ENCODE measurements at places on chromosomes 5 and 9.

- no peak for DNase-seq
These were observed 161.2 kb downstream of the C9orf50 start for GRCh38 chr9:129459547-129460322.

GRCh38 chr5:178797546-178798440, 62.0 kb upstream of the ZNF354B start:
- DNase-seq: no peak

DNA sequence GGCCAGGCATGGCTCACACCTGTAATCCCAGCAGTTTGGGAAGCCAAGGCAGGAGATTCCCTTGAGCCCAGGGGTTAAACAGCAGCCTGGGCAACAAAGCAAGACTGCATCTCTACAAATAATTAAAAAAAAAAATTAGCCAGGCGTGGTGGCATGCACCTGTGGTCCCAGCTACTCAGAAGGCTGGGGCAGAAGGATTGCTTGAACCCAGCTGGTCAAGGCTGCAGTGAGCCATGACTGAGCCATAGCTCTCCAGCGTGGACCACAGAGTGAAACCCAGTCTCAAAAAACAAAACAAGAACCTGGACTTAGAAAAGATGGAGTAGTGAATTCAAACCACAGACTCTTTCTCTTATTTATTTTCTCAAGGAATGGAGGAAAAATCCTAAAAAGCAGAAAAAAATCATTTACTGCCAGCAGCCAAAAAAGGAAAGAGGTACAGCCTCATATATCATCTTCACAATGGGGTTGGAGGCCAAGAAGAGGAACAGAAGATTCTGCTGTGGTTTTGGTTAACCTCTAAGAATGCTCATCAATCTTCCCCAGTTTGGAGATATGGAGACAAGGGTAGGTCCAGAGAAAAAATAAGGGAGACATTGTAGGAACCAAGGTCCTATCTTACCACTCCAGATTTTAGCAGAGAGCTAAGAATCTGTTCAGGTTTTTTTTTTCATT, 40.0 kb upstream of the MYO10 start:
- DNase-seq: no peak

GRCh38 chr9:131122158-131122557, 3.2 kb upstream of the NUP214 start:
- DNase-seq: no peak

- DNase-seq: no peak
These were observed 14.8 kb upstream of the QRFP start for GRCh38 chr9:130911254-130912049.

GRCh38 chr5:171419688-171420430, 412 bp downstream of the FGF18 start:
- DNase-seq: no peak

DNA sequence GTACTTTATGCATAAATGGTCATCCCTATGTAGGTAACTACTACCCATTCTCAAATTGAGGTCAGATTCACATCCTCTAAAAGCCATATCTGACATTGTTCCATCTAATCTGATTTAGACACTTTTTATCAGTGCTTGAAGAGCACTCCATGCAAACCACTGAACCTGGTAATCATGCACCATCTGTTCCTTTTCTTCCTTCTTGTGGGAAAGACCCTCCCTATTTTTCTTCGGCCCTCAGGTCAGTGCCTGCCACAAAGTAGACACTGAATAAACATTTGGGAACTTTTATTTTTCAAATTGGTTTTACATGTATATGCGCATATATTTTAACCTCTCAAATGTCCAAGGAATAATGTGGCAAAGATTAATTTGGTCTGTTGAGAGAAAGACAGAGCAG, 26.0 kb upstream of the PDE4D start:
- DNase-seq: no peak

- DNase-seq: no peak
These were observed 21.0 kb downstream of the F2RL2 start for GRCh38 chr5:76602094-76602726.

- no peak for DNase-seq
These were observed 535.8 kb downstream of the SEMA5A start for GRCh38 chr5:9009931-9010651.

GRCh38 chr9:92094655-92095054, 20.6 kb downstream of the SPTLC1 start:
- DNase-seq: no peak

GRCh38 chr9:76561900-76562299, 102.9 kb downstream of the GCNT1 start:
- DNase-seq: no peak

GRCh38 chr9:93830606-93831005, 124.5 kb downstream of the BARX1 start:
- DNase-seq: no peak

- peak; percentile 81 for DNase-seq
These were observed at the start of gene SLC2A6 for GRCh38 chr9:133478851-133479711. Gene SLC2A6, minus strand, starts transcription at chr9:133479099. Its CDS starts 40 bp downstream, at chr9:133479059.

- DNase-seq: no peak
These were observed 20.0 kb upstream of the CREBRF start for GRCh38 chr5:173035904-173036707.

GRCh38 chr5:115920171-115920725, 42.0 kb upstream of the LVRN start:
- no peak for DNase-seq

DNA sequence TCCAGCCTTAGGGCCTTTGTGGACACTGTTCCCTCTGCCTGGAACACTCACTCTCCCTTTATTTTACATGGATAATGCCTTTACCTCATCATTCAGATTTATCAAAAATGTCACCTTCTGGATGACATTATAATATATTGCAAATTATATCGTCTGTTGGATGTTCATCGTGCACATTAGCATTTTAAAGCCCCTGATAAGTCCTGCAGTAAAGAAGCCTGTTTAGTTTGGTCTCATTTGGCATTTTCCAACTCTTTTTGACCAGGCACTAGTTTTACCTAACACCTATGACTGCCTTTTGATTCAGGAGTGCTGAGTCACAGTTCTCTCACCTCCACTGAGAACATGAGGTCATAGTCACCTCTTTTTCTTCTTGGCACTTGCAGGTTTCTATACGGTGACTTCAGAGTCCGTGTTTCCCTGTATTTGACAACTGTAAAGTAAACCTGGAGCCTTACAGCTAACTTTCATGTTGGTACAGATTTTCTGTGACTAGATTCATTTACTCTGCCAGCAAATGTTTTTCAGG, 57.7 kb upstream of the STC2 start:
- DNase-seq: no peak

DNA sequence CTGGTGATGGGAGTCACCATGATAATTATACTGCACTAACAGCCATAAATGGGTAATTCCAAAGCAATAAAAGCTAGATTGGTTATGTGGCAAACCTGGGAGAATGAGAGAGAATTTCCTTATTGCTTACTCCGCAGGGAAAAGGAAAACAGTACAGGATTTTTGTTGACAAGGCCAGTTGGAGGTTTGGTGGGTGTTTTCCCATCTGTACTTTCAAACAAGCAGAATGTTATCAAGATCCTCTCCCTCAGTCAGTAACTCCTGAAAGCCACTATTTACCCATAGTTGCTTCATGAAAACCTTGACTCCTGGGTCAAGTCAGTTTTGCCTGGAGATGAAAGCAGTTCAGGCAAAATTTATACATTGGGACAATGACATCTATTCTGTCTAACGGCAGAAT, 26.4 kb downstream of the IL9 start:
- no peak for DNase-seq

DNA sequence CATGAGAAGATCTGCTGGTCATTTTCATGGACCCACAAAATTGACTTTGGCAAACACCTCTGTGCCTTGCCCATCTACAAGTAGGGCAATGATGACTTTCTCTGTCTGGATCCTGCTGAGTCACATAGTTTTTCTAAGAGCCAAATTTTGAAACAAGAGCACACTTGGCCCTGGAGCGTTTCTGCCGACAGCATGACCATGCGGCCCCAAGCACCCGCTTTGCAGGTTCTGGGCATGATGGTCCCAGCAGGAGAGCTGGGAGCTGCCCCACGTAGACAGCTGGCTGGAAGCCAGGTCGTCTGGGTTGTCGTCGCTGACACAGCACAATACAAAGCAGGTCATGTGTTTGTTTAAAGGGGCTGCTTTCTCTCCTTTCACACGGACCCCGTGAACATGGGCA, 159.8 kb downstream of the SYK start:
- no peak for DNase-seq

GRCh38 chr9:6198251-6198650, 17.4 kb upstream of the IL33 start:
- DNase-seq: no peak

GRCh38 chr9:93810028-93810971, 144.9 kb downstream of the BARX1 start:
- DNase-seq: no peak

GRCh38 chr5:11459716-11460115, 444.5 kb downstream of the CTNND2 start:
- DNase-seq: no peak

DNA sequence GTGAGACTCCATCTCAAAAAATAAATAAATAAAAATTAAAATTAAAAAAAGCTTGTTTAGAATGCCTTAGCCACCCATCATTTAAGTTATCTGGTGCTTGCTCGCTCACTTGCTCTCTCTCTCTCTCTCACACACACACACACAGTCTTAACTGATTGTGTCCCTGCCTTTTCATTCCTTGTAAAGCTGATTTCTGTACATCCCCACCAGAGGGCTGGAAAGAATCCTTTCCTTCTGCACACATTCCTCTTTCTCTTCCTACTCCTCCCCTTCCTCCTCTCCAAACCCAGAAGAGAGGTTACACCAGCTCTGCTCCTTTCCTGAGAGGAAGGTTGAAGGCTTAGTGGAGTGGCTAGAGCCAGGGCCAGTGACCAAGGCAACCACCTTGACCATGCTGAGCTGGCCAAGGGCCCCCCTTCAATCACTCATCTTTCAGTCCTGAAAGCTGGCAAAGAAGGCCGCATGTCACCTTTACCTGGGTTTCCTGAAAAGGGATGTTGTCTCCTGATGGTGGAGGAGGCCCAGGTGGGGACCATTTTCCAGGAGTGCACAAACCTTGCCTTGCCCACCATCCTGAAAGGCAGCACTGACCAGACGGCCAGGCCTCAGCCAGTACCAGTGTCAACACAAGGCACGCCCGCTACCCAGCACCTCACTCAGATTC, 25.6 kb downstream of the STK10 start:
- no peak for DNase-seq

DNA sequence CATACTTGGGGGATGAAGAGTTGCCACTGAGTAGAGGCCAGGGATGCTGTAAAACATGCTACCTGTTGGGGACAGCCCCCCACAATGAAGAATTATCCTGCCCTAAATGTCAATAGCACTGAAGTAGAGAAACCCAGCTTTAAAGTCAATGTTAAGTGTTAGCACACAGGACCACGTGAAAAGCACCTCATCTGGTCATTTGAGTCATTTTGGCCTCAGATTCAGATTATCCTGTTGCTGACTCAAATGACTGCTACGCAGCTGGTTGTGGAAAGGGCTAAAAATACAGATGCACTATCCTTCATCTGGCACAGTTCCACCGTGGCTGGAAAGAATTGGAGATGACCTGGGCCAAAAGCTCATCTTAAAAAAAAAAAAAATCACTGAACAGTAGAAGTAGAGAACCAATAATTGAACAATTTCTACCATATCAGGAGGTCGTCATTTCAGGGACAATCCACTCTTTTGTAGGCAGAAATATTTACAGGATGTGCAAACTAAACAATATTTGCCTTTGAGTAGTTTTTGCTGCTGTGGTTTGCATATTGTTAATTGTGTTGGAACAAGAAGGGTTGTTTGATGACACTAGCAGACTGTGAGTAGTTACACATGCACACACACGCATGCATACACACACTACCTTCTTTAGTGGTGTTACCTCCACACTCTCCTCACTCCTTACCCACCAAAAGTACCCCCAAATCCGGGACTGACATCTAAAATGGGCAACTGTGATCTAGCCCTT, 195.3 kb upstream of the KLF9 start:
- no peak for DNase-seq

DNA sequence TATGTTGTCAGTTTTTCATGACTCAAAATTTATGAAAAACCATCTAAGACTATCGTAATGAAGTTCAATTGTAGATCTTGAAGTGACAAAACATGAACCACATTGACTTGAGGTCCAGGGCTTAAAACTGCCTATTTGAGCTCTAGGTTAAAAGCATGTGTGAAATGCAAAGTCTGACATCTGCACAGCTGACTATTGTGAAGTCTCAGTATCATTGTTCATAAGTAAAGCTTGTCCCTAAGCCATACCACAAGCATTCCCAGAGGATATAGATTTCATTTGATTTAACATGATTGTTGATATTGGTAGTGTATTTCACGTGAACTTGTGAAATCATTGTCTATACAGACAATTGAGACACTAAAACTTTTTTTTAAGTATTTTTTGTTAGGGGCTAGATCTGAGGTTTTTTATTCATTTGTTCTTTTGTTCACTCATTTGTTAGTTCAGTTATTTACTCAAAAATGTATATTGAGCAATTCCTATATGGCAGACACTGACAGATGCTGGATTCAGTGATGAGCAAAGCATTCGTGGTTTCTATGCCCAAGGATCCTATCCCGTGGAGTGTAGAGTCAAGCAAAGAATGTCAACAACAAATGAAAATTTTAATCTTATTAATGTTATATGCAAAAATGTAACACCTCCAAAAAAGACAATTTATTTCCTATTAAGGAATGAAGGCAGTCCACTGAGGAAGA, 485.2 kb downstream of the RAB3C start:
- DNase-seq: no peak

DNA sequence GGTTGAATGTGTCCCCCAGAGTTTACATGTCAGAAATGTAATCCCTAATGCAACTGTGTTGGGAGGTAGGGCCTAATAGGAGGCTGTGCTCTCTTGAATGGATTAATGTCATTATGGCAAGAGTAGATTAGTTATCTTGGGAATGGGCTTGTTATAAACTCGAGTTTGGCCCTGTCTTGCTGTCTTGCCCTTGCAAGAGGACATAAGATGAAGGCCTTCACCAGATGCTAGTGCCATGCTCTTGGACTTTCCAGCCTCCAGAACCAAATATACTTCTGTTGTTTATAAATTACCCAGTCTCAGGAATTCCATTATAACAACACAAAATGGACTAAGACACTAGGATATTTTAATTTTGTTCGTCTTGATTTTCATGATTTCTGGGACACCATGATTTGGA, 5.4 kb downstream of the PIK3R1 start:
- DNase-seq: no peak

DNA sequence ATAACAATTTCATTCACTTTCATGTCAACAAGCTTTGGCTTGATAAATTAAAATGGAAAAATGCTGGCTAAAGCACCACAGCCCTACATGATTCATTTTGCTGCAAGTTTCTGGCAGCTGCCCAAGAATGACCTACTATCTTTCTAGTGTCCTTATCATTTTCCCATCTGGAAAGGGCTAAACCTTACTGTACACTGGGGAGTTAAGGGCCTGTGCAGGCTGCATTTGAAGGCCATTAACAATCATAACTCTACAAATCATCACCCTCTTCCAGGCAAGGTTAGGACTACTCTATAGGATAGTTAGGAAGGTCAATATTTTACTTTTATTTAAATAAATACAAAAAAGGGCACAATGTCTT, 579.7 kb upstream of the ZNF608 start:
- DNase-seq: no peak

DNA sequence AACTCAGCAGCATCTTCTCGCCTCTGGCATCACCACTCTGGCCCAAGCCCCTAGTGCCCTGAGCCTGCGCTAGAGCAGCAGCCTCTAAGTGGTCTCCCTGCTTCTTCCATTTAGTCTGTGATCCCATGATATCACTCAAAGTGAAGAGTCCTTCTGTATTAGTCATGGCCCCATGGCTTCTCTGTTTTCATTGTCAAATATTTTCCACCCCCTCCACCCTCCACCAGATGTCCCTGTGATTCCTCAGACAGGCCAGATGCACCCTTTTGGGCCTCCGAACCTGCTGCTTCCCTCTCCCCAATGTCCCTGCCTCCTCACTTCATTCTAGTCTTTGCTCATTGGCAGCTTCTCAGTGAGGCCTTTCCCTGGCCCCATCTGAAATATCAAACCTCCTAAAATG, 299.2 kb downstream of the SPOCK1 start:
- DNase-seq: no peak

Measured in CD8-positive, alpha-beta T cell (primary cell).